ENCODE measurements at places on chromosomes 1 and 21.

DNA sequence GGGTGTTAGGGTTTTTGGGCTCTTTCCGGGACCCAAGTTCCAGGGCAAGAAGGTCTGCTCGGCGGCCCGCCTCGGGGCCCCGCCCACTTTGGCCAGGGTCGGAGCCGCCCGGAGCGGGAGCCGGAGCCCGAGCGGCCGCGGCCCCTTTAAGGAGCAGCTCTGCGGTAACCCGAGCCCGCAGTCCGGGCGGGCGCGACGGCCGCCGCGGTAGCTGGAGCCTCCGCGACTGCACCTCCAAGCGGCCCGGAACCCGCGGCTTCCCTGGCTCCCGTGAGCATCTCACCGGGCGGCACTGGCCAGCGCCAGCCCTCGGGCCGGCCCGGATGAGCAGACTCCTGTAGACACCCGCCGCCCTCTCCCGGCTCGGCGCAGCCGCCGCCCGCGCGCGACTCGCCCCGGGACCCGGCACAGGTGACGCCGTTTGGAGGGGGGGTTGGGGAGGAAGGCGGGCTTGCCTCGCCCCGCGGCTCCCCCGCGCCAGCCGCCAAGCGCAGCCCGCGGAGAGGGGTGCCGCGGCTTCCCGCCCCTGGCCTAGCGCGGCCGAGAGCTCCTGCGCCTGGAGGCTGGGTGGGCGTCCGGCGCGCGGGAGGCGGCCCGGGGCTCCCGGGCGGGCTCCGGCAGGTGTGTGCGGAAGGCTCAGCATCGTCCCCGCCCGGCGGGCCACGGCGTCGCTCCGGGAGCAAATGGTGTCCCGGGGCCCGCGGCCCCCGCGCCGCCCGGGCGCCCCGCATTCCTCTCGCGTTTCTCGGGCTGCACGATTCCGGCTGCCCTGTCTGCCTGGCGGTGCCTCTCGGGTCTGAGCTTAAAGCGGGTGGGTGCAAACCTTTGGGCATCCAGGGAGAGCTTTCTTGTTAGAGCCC lies at the start of gene TLCD4:
TLCD4 (plus strand) TSS at position 149 of the 860 bp plus-strand sequence. CDS start 26,547 bp downstream, outside the sequence.
- peak; percentile 58 for DNase-seq

DNA sequence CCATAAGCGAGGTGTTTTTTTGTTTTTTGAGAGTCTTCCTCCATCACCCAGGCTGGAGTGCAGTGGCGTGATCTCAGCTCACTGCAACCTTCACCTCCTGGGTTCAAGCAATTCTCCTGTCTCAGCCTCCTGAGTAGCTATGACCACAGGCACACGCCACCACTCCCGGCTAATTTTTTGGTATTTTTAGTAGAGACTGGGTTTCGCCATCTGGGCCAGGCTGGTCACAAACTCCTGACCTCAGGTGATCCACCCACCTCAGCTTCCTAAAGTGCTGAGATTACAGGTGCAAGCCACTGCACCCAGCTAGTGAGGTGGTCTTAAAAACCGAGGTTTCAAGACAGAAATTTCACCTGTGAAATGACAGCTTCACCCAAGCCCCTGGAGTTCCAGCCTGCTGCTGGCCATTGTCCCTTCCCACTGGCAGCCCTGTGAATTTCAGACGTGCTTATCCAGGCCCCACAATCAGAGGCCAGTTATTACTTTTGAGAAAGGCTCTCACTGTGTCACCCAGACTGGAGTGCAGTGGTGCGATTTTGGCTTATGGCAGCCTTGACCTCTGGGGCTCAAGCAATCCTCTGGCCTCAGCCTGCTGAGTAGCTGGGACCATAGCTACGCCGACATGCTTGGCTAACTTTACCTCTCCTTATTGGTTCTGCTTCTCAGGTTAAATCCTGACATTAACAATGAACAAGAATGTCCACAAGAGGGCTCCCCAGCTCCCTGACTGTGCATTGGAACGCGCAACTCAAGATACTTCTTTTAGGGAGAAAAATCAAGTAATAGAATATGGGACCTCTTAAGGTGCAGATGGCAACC lies 19.4 kb downstream of the ENO1 start:
- DNase-seq, result no peak

DNA sequence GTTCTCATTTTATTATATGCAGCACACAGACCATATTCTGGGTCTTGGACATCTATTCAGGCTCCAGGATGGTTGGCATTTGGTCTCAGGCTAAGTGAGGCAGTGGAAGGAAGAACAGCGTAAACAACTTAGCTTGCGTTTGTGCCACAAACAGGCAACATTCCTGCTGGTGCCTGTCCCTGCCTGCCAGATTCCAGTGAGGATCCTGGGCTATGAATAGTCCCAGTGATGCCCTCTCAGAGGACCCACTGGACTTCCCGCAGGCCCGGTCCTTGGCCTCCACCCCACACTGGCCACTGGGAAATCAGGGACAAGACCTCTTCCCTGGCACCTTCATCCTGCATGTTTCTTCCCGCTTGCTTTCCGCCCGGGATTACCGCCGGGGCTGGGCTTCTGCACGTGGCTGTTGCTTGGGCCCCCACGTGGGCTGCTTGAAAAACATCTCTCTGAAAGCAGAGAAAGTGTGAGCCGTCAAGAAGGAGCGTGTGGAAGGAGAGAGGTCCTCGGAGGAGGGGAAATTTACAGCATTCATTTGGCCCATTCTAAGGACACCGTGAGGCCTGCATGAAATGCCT lies 145.1 kb upstream of the WNT4 start:
- DNase-seq, result no peak

DNA sequence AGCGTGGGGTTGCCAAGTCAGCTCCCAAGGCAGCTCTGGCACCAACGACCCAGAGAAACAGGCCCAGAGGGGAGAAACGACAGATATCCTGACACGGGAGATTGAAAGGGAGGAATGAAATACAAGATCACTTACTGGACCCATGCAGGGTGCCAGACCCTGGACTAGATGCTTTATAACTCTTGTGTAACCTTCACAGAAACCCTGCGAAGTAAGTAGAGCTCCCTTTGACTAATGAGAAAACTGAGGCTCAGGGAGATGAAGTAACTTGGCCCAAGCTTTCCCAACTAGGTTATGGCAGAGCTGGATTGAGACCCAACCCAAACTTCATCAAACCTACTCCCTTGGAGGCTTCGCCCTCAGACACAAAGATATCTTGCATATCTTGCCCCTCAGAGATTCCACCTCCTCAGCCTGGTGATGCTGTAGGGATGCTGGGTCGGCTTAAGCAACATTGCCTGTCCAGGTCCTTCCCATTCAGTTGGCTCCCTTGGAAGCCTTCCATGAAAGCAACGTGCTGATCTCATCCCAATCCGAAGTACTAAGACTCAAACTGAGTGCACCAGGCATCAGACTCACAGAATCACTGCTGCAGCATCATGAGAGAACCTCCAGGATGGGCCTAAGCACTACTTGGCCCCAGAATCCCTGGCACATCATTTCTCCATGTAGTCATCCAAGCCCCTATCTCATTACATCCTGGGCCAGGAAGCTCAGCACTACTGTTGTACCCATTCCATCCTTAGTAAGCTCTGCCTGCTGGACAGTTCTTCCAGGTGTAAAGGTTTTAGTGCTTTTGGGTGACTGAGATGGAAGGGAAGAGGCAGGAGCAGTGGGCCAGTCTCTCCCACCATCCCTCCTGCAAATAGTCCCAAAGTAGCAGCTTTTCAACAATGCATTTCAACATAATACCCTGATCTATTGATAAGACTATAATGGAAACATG lies 1.1 kb upstream of the IGSF9 start:
- DNase-seq, result no peak

DNA sequence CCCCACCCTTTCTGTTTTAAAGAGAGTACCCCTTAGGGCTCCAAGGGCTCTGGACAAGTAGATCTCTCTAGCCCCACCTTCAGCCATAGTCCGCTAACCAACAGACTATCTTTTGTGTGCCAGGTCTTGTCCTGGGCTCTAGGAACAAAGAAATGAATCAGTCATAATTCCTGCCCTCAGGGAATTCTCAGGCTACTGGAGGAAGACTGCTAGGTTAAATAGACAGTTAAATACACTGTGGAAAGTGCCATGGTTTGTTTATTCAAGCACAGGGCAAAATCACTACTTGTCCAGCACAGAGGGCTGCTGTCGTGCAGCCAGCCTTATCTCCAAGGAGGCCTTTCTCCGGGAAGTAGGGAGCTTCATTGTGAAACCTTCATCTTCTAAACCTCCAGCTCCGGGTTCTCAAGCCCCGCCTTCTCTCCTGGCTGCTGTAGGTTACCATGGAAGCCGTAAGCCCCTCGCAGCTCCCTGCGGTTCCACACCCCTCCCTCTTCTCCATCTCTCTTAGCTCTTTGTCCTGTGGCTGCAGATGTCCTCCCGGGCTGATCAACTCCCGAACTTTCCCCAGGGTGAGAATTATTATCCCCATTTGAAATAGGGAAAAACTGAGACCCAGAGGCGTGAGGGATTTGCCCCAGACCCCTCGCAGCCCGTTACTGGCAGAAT lies 29.8 kb downstream of the SHISAL2A start:
- DNase-seq, result no peak

DNA sequence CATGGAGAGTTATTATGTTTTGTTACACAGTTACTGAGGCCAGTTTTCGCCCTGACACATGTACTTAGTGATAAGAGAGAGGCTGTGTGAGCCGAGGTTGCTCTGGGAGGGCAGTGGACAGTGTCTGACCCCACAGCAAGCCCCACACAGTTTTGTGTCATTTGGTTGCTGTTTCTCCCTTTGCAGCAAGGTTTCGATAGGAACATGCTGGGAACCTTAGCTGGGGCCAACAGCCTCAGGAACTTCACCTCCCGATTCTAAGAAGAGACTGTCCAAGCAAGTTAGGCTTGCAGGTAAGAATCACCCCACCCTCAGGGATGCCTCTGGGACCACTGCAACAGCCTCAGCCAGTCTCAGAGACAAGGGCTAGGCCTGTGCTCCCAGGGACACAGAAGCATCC lies 45.3 kb downstream of the PKP1 start:
- no peak for DNase-seq

GRCh38 chr1:166017395-166017794 lies 149.4 kb downstream of the FAM78B start:
- no peak for DNase-seq

GRCh38 chr1:52906135-52906603 lies 15.4 kb downstream of the ECHDC2 start:
- no peak for DNase-seq

- DNase-seq, result no peak
These were observed 15.1 kb upstream of the AIM2 start for GRCh38 chr1:159091607-159092031.

GRCh38 chr1:30731806-30732276 lies 8.5 kb upstream of the MATN1 start:
- no peak for DNase-seq
